ENCODE measurements at places on chromosomes 7 and 10. TPM values are rescaled to one million over a fixed set of nuclear protein-coding genes. Genes with fewer than 3 reads are reported as not detected.

SUFU gene
- total RNA-seq: 4.4 TPM

EPHB4 gene
- 94.3 TPM for total RNA-seq

BUD23 gene
- total RNA-seq: 55.8 TPM

CLRN3 gene
- total RNA-seq: not detected

NEUROD6 gene
- not detected for total RNA-seq

ELMO1 gene
- not detected for total RNA-seq

FAM131B gene
- 0.18 TPM for total RNA-seq

PLAU gene
- total RNA-seq: 1,498 TPM

AOC1 gene
- not detected for total RNA-seq

Measured in foreskin keratinocyte (primary cell).